Stimulated activated CD8-positive, alpha-beta memory T cell treated with anti-CD3 and anti-CD28 coated beads, Interleukin-15, amount 100 ng/mL, for 4 hours (primary cell): ENCODE measurements at places on chromosomes 16 and 17.

GRCh38 chr17:43667947-43668348, 6.2 kb upstream of the MEOX1 start:
- DNase-seq = no peak

DNA sequence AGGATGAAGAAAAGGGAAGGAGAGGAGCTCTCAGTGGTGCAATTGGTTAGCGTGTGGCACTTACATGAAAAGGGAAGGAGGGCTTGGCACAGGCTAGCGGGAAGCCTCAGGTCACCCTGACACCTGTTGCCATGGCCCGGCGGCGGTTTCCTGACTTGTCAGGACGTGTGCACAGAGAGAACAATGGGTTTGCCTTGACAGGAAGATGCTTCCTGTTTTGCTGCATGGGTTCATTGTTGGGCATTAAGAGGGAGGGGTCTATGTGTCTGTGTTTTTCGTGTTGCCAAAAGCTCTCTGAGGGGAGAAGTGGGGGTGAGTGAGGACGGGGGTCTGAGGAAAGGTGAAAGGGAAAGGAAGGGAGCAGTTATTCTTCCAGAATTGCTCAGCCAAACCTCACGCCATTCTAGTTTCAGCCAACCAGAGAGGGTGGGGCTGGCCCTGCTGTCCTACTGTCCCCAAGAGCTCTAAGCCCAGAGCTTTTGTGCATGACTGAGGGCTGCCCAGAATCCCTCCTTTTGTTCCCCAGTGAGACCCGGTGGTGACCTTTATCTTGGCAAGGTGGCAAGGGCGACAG, 17.1 kb upstream of the CCR7 start:
- no peak for DNase-seq

- no peak for DNase-seq
Measured at GRCh38 chr17:50905460-50905803, 39.3 kb upstream of the TOB1 start.

- no peak for DNase-seq
Measured at GRCh38 chr17:15403276-15403939, 62.0 kb upstream of the TEKT3 start.

DNA sequence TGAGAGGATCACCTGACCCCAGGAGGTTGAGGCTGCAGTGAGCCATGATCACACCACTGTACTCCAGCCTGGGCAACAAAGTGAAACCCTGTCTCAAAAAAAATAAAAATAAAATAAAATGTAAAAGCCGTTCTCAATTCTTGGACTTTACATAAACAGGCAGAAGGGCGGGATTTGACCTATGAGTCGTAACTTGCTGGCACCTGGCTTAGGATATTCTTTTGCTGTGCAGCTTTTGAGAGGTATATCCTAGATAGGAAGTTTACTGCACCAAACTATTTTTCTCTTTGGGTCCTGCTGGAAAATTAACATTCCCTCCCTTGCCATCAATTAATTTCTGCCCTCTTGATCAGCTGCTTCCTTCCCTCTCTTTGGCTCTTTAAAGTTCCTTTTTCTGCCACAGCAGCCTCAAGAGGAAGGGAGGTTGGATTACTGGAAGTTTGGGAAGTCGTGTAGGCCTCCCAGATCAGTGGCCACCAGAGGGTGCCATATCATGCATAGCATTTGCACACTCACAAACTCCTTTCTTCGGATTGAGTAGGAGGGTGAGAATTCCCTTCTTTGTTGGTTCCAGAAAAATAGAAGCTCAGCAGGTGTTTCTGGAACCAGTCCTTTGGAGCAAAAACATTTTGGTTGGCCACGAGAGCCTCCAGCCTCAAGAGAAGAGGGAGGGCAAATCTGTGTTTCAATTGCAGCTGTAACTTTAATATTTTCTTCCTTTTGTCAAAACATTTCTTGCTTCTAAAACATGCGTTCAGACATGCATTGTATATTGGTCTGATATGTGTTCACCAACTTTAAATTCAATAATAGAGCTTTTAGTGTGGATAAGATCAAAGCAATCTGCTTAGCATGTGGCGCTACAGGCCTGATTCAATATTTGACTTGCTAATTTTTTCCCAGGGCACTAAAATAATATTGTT, 147.3 kb downstream of the CCDC182 start:
- no peak for DNase-seq

DNA sequence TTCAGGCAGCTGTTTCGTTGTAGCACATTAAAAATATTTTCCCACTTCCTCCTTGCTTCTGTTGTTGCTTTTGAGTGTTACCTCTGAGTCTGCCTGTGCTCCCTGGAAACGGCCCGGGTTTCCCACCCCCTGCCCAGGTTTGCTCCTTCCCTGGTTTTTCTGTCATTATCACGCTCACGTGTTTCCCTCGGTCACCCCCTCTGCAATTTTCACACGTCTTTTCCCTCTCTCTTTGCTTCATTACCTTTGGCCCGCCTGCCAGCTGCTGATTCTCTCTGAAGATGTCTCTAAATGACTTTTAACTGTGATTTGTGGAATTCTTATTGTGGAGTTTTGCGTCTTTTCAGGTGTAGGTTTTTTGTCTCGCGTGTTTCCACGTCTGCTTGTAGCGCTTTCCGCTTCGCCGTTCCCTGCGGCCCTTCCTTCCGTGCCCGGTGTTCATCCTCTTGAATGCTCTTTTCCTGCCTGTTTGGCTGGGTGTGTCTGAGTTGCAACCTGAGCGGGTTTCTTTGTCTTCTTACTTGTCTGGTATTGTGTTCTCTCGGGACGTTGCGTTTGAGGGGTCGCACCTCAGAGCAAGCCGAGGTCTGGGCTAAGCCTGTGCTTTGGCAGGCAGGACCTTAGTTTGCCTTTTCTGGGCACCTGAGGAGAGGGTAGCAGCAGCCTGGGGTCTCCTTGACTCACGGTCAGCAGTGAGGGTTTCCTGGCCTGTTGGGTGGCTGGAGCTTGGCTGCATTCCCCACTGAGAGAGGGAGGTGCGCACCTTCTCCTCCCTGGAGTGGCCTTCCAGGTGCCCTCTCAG, 96.3 kb upstream of the ZNF750 start:
- DNase-seq = no peak

DNA sequence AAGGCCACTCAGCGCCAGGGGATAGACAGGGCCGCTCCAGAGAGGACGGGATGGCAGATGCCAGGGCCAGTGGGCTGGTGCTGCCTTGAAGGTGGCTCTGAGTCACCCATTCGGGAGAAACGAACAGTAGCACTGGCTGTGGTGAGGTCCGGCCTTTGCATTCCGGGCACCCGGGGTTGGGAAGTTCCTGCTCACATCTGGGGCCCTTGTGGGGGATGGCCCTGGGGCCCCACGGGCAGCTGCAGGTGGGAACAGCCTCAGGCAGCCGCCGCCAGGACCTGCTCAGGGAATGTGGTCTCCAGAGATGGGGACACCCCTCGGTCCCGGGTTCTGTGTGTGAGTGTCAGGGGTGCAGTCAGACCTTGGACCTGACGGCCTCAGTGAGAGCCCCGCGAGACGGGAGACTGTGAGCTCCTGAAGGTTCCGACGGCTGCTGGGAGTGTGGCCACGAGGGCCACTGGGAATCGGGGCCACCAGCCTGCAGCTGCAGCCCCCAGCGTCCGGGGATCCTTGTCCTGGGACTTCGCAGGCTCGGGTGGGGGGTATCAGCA, 1.4 kb downstream of the CBFA2T3 start:
- no peak for DNase-seq

DNA sequence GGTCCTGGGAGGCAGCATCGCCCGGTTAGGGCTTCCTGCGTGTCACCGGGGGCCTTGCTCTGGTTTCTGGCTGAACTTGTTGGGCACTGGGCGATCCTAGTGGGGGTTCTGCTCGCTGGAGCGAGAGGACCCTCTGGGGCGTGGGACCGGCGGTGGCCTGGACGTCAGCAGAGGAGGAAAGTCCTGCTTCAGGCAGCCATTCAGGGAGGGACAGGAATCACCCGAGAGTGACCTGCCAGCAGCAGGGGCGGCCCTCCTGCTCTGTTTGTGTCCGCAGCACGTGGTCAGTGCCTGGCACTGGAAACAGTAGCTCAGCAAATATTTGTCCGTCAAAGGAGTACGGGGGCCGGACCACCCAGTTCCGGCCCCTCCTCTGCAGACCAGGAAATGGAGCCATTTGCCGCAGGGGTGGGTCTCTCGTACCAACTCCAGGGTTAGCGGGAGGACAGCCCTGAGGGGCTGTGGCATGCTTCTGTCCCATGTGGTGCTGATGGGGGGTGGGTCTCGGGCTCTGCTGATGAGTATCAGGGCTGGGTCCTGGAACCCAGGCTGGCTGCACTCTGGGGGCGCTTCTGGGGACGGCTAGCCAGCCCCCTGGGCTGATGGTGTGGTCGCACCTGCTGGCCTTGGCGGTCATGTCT, 48.3 kb downstream of the BAIAP2 start:
- no peak for DNase-seq

DNA sequence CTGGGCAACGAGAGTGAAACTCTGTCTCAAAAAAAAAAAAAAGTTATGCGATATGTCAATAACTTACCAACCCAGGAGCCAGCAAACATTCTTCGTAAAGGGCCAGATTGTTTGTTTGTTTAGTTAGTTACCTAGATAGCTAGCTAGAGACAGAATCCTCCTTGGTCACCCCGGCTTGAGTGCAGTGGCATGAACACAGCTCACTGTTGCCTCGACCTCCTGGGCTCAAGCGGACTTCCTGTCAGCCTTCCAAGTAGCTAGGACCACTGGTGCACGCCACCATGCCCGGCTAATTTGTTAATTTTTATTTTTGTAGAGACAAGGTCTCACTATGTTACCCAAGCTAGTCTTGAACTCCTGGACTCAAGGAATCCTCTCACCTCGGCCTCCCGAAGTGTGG, 113.0 kb downstream of the LITAF start:
- DNase-seq = no peak

GRCh38 chr16:64351121-64351520, 770.7 kb downstream of the CDH11 start:
- no peak for DNase-seq

- DNase-seq = no peak
Measured at GRCh38 chr17:50312308-50312707, 33.6 kb upstream of the XYLT2 start.

DNA sequence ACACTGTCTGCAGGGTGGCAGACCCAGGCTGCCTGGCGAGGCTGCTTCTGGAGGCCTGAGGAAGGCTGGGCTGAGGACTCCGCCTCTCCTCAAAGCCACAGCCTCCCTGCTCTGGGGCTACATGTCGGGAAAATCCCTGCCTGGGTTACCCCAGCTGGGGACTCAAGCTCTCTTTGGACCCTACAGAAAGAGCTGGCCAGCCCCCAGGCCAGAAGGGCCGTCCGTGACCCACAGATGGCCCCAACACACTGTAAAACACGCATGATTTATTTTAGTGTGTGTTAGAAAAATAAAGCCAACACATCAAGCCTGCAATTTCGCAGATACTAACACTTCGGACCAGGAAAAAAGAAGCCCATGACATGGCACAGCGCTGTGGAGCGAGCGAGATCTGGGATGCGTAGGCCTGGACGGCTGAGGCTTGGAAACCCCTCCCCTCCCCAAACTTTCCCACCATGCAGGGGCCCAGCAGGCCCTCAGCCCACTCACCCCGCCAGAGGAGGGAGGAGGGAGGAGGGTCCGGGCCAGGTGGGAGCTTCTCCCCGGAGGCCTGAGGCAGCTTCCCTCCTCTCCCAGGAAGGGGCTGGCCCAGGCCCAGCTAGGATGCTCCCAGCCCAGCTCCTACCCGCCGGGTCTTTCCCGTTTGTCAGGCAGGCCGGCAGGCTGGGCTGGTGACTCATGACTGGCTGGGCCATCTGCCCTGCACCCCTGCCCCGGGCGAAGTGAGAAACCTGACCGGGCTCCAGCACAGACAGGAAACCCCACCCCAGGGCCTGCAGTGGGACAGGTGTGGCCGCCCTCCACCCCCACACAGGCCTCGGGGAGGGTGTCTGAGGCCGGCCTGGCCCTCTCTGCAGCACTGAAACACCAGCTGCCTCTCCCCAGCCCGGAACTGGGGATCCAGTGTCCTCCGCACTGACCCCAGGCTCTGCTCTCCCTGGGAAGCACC, 34.1 kb upstream of the SLC38A10 start:
- no peak for DNase-seq

- DNase-seq = no peak
Measured at GRCh38 chr16:61555718-61556441, 480.4 kb downstream of the CDH8 start.

DNA sequence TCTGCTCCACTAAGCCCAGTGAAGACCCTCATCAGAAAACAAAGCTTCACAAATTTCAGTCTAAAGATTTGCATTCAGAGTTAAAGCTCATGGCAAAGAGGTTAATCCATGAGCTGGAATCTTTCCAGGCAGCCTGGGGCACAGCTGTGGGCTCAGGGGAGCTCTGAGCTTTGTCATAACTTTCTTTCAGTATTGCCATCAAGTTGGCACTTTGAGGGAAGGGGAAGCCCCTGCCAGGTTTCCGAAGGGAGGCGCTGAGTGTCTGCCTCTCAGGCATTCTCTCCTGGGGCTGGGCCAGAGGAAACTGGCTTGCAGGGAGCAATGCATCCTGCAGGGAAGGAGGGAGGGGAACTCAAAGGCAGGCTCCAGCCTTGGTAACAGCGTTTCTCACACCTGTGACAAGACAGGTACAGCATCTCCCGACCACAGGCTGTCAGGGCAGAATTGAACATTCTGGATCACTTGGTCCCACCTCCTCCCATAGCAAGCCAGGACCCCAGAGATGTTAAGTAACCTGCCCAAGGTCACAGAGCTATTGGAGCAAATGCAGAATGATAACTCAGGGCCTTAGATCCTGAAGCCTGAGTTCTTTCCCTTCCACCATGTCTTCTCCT, 3.9 kb downstream of the LPO start:
- DNase-seq = no peak

GRCh38 chr16:48124266-48124665, 31.5 kb downstream of the ABCC12 start:
- no peak for DNase-seq

- no peak for DNase-seq
Measured at GRCh38 chr16:8859913-8860881, 8.6 kb downstream of the CARHSP1 start.

GRCh38 chr17:57945996-57946797, 9.0 kb downstream of the CUEDC1 start:
- DNase-seq = no peak

DNA sequence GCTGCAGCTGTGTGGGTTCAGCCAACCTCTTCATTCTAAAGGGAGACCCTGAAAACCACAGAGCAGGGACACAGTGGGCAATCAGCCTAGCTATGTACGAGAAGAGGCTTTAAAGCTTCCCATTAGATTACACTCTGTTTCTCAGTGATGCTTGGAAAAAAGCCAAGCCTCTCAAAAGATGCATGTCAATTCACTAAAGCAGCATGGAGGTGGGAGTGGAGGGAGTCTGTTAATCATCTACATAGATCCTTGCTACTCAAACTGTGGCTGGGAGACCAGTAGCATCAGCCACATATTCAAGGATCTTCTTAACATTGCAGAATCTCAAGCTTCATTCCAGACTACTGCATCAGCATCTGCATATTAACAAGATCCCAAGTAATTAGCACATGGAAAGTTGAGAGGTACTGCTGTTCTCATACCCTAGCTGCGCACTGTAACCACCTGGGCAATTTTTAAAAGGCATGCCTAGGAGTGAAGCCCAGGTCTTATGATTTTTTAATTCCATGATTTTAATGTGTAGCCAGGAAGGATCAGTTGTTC, 305.9 kb downstream of the PMP22 start:
- no peak for DNase-seq

- no peak for DNase-seq
Measured at GRCh38 chr16:194516-194915, 14.3 kb downstream of the HBQ1 start.

- no peak for DNase-seq
Measured at GRCh38 chr17:77466596-77467223, 325.9 kb downstream of the SEC14L1 start.
